Tibial artery (tissue), 4 donors: ENCODE measurements at places on chromosomes 16 and 17.

DNA sequence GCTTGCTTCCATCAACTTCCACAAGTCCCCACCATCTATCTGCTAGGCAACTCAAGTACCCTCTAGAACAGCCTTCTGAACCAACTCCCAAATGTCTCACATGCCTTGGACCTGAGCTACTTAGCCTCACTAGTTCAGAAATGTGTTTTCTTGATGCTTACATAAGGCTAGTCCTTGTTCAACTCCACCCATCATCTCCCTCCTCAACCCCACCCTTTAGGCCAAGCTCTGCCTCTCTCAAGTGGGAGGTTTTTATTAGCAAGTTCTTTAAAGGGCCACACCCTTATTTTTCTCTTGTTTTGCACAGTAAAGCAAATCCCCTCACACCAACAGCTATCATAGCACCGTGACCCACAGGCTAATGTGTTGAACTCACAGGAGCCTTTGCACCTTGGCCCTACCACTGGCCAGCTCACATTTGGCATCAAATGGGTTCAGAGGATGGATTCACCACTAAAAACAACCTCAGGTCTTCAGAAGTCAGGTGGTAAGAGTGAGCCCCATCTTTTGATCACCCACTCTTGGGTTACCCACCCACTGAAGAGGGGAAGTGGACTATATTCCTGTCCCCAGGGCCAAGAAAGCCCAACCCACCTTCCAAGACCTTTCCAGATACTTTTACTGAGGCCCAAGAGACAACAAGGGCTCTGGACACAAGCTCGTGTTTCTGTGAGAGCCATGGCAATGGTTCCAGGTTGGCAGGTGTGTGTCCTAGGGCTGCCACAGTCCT, 12.2 kb downstream of the PIK3R5 start:
- DNase-seq = no peak

DNA sequence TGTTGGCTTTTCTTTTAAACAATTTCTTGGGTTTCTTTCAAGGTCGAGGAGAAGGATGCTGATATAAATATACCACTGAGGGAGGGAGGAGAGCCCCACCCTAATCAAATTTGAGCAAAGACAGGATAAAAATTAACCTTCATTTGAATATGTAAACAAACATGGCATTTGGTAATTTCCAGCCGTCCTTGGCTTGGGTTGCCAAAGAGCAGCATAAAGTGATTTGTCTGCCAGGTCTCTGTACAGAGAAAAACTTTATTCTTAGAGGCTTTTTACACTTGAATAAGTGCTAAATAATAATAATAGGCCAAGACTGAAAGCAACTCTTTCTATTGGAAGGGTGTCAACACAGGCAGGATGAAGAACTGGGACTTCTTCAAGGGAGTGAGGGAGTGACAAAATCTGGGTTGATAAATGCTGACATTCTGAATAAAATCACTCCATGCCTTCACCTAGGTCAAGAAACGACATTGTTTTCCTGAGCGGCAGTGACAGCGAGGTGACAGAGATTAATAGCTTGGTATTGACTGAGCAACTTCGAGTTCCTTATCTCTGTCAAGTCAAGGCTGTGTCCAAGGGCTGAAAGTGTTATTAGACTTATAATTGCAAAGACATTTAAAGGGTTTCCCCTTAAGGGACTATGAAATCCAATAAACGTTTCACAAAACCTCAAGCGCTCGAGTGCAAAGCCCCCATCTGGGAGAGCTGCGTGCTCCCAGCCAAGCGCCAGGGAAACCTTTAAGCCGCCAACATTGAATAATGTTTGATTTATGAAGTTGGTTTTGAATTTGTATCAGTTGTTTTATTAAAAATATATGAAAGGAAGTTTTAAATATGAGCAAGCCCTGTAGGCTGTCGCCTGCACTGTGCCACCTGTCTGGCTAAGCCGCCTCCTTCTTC, 269.5 kb upstream of the N4BP1 start:
- DNase-seq = no peak

DNA sequence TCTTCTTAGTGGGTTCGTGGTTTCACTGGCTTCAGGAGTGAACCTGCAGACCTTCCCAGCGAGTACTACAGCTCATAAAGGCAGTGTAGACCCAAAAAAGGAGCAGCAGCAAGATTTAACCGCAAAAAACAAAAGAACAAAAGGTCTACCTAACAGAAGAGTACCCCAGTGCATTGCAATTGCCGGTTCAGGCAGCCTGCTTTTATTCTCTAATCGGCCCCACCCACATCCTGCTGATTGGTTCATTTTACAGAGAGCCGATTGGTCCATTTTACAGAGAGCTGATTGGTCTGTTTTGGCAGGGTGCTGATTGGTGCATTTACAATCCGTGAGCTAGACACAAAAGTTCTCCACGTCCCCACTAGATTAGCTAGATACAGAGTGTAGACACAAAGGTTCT, 2.0 kb upstream of the ARRB2 start:
- DNase-seq = no peak

DNA sequence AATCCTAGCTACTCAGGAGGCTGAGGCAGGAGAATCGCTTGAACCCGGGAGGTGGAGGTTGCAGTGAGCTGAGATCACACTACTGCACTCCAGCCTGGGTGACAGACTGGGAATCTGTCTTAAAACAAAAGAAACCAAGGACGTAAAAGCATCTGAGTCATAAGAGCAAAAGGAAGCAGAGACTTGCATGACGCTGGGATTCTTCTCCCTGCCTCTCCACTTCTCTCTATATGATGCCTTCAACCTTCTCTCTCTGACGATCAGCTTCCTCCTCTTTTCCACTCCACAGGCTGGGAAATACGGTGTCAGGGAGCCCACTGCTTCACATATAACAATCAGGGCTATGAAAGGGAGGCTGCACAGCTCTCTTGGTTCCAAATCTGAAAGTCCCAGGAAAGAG, 43.2 kb upstream of the CCL1 start:
- no peak for DNase-seq

DNA sequence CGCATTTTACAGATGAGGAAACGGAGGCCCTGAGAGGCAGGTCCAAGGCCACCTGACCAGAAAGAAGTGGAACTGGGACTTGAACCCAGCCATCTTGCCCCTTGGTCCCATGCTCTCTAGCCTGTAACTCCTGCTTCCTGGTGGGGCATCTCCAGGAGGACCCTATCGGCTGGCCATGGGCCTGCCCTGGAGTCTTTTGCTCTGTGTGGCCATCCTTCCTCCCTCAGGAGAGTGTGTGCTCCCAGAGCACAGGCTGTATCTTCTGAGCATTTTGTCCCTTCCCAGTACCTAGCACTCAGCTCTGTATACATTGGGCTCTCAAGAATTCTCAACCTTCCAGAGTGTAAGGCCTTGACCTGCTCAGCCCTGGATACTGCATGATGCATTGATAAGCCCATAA, 28.4 kb upstream of the STH start:
- no peak for DNase-seq

- peak; percentile 80 for DNase-seq
Measured at GRCh38 chr17:80892019-80892855, 99.4 kb upstream of the CHMP6 start.

DNA sequence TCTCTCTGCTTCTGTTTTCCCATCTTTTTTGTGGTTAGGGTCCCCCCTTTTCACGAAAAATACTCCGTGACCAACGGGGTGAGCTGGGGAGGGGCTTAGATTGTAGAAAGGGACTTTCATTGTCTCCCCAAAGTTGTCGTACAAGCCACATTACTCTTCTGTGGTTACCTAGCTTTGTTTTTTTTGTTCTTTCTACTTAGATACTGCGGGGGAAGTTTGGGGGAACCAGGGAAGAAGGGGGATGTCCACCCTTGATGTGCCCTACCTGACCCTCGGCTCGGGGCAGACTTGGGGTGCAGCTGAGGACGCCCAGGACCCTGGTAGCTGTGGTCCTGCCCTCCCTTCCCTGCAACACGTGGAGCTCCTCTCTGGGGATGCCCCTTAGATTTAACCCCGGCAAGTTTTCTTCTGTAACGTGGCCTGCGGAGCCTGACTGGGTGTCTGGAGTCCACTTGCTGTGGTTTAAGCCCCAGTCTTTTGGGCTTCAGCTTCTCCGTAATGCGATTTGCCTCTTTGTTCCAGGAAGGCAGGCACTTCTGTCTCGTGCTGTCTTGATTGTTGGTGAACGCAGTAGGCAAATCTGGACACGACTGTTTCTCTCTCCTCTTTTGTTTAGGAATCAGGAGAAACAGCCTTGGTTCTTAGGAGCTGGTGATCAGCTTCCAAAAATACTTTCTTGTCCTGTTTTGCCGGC, 892 bp downstream of the ABCC1 start:
- peak; percentile 44 for DNase-seq

- DNase-seq = no peak
Measured at GRCh38 chr17:55157165-55157564, 107.6 kb upstream of the HLF start.

DNA sequence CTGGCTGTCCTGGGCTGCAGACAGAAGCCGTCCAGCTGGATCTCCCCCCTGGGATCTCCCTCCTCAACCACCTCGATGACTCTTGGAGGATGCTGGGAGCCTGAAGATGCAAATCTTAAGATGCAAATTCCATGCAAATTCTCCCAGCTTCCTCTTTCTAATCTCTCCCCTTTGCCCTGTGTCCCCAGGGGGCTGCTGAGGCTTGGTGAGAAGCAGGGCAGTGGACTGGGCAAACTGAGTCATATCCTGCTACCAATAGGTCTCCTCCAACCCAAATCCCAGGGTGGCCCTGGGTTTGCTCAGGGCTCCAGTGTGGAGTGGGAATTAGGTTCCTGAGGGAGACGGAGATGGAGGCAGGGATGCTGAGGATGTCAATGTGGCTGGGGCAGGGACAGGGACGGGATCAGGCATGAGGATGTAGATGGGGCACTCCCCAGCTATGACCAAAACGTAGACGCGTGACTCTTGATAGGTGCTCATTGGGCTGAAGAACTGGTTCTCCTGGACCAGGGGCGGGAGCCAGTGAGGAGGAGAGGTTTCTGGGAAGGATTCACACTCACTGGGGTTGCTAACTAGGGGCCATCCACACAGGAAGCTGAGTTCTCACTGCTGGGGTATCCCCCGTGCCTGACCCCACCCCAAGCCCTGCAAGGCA, 3.6 kb upstream of the ALOX12B start:
- DNase-seq = no peak

DNA sequence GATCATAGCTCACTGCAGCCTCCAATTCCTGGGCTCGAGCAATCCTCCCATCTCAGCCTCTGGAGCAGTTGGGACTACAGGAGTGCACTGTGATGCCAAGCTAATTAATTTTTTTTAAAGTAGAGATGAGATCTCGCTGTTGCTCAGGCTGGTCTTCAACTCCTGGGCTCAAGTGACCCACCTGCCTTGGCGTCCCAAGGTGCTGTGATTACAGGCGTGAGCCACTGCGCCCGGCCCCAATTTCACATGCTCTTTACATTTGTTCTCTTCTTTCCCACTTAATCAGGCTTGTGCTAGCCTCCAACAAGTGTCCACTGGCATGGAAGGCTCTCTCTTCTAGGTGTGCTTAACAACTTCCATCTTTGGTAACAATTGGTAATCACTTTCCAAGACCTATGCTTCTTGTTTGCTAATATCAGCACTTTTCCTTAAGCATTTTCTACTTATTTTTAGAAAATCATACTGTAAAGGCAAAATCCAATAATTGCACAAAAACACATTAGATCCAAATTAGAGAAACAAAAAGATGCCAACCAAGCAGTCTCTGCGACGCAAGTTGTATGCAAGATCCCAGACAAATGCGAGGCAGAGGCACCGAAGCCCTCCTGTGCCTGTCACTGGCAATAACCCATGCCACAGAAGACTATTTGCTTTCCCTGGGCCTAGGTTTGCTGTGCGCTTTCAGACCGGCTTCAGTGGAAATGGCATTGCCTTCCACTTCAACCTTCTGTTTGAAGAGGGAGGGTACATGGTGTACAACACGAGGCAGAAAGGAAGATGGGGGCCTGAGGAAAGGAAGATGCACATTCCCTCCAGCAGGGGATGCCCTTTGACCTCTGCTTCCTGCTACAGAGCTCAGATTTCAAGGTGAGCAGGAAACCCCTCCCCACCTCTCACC, 52.6 kb downstream of the NOS2 start:
- no peak for DNase-seq
